ENCODE measurements at places on chromosomes 5 and 9. TPM values are rescaled to one million over a fixed set of nuclear protein-coding genes. Genes with fewer than 3 reads are reported as not detected.

EGFLAM gene
- under 0.01 TPM for total RNA-seq

SH3RF2 gene
- not detected for total RNA-seq

PAX5 gene
- total RNA-seq = not detected

CATSPER3 gene
- under 0.01 TPM for total RNA-seq

ELOVL7 gene
- total RNA-seq = 0.09 TPM

NUTM2F gene
- not detected for total RNA-seq

TAF1L gene
- total RNA-seq = under 0.01 TPM

TSSK1B gene
- not detected for total RNA-seq

TRAPPC13 gene
- 29.3 TPM for total RNA-seq

C5orf46 gene
- not detected for total RNA-seq

CERT1 gene
- total RNA-seq = 41.3 TPM

PCA3 gene
- total RNA-seq = 0.11 TPM

MZB1 gene
- total RNA-seq = 0.22 TPM

SPATA31C1 gene
- not detected for total RNA-seq

CCDC180 gene
- total RNA-seq = 2.2 TPM

BARHL1 gene
- total RNA-seq = not detected

PBX3 gene
- total RNA-seq = 4.0 TPM

EPB41L4A gene
- 39.6 TPM for total RNA-seq

AOPEP gene
- total RNA-seq = 45.7 TPM

SLC25A2 gene
- total RNA-seq = 0.09 TPM

DMRTA1 gene
- 0.26 TPM for total RNA-seq

CEL gene
- total RNA-seq = 0.09 TPM

DNAI1 gene
- 0.11 TPM for total RNA-seq

ERP44 gene
- 8.9 TPM for total RNA-seq

CKS2 gene
- total RNA-seq = 39.2 TPM

MYO10 gene
- 60.9 TPM for total RNA-seq

LHX6 gene
- total RNA-seq = 0.09 TPM

FOXD4 gene
- 0.17 TPM for total RNA-seq

TAF11L5 gene
- not detected for total RNA-seq

DDX4 gene
- total RNA-seq = not detected

MARCOL gene
- not detected for total RNA-seq

S100Z gene
- not detected for total RNA-seq

CYLC2 gene
- total RNA-seq = not detected

NRG2 gene
- 0.34 TPM for total RNA-seq

OR1J2 gene
- total RNA-seq = not detected

IFNE gene
- total RNA-seq = under 0.01 TPM

ARL14EPL gene
- total RNA-seq = 0.17 TPM

EFNA5 gene
- 184 TPM for total RNA-seq

SAP30L gene
- 29.2 TPM for total RNA-seq

ECM2 gene
- not detected for total RNA-seq

SH2D3C gene
- 51.5 TPM for total RNA-seq

RANBP3L gene
- 0.09 TPM for total RNA-seq

CYSRT1 gene
- 0.22 TPM for total RNA-seq

PCDH12 gene
- 18.7 TPM for total RNA-seq

MAPK9 gene
- total RNA-seq = 25.2 TPM

CAPSL gene
- total RNA-seq = not detected

DENND4C gene
- 89.9 TPM for total RNA-seq

INSL4 gene
- total RNA-seq = not detected

PCDHB9 gene
- 0.22 TPM for total RNA-seq
